Cerebellar nuclear complex (tissue), 1 donor: ENCODE measurements at places on chromosomes 11 and 22.
A peak's percentile ranks its signal among the peaks of the same experiment; 100 is the strongest.

DNA sequence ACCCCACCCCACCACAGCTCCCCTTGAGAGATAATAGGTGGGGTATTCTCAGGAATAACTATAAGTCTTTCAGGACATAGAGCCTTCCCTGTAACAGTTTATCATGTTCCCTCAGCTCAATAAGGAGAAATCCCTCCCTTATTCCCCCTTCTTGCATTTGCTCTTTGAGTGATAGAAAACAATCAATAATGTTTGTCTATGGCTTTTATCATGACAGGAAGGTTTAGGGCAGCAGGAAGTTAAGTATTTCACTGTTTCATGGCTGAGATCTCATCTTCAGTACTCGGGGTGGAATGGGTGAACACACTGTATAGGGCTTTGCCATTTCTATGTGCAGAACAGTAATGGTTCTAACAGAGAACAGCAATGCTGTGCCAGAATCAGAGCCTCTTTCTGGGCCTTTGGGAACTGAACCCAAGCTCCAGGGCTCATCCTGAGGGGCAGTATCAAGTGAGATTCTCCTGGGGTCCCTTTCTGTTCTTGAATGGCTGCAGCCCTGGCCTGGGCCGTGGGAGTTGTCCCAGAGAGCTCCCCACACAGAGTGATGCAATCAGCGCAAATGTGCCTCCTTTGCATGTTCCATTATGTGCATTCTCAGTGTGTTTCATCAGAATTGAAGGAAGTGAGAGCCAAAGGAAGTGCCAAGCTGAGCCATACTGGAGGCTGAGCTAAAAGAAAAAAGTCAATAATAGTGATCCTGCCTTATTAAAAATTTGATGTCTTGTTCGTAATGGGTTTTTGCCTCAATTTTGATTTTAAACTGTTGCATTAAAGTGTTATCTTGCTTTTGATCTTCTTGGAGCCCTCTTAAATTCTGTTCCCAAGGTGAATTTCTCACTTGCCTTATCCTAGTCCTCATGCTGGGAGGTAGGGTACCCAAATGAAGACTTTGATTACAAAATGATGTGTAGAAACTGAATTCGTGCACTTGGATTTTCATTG is 2.9 kb upstream of the CYP2R1 start:
- DNase-seq = no peak

DNA sequence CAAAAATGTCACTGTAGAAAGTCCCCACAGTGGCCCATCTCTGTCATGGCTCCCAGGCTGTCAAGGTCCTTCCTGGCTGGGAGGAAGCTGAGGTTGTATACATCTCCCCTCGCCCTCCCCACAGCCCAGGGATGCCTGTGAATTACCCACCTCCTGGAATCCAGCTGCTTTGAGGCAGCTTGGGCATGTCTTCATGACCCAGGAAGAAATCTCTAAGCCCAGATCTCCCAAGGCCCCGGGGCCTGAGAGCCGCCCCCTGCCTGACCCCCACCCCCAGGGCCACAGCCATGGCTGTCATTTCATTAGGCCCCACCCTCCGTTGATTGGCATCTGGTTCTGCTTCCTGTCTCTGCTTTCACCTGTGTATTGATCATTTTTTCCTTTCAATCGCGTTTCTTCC is 207.5 kb downstream of the TBC1D22A start:
- no peak for DNase-seq

DNA sequence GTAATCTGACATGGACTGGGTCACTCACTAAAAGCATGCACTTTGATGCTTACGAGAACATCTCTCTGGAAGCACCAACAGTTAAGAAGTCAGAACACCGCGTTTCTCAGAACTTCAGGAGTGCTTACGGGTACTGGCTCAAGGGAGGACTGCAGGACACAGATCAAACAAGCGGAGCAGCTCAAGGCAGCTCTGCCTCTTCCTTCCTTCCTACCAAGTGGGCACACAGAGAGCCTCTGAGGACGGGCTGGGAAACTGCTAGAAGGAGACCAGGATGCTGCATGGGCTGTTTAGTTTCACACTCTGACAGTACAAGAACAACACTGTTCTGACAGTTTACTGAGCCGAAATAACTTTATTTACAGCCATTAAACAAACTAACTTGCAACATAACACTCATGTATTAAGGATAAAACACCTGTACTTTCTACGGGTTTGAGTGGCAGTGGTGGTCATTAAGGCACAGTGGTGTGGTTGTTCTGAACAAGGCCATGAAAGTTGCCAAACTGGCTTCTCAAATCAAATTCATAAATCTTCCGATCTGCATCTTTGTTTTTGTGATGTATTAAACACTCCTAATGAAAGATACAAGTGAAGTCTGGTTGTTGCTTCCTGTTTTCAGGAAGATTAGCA is 37.5 kb downstream of the ARFGAP3 start:
- DNase-seq = no peak

- DNase-seq = peak; percentile 84
Observed at GRCh38 chr11:123509737-123510578, 79.9 kb downstream of the GRAMD1B start.

- no peak for DNase-seq
Observed at GRCh38 chr11:104410336-104410735, 246.4 kb upstream of the PDGFD start.

GRCh38 chr11:64754124-64754918 is 5.5 kb downstream of the PYGM start:
- DNase-seq = no peak

DNA sequence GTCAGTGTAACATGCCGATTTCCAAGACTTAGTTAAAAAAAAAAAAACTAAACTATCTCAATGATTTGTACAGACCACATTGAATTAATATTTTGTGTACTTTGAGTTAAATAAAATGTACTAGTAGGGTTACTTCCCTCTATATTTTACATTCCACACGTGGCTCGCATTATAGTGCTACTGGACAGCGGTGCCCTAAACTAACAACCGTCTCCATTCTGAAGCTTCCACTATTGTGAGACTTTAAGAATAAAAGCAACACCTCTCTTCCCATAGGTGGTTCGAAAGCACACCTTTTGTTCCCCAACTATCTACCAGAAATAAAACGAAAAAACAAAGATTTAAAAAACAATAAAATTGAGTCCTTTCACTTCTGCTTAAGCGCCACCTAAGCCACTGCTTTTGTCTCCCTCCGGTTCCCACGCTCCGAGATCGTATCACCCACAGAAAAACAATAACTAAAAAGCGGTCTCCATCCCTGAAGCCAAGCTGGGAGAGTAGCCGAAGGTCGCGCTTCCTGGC is 380 bp upstream of the TTC17 start:
- no peak for DNase-seq

GRCh38 chr22:24695060-24695459 is 79.5 kb downstream of the PIWIL3 start:
- no peak for DNase-seq

DNA sequence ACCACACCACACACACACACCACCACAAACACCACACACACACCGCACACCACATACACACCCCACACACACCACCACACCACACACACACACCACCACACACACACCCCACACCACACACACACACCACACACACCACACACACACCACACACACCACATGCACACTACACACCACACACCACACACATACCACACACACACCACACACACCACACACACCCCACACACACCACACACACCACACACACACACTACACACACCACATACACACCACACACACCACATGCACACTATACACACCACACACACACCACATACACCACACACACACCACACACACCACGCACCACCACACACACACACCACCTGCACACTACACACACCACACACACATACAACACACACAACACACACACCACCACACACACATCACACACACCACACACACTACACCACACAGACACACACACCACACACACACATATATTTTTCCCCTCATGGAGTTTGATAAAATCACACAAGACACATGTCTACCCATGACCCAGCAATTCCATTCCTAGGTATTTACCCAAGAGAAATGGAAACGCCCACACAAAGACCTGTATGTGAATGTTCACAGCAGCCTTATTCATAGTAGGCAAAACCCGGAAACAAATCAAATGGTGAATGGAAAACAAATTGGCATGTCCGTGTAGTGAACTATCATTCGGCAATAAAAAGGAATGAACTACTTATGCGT is 14.3 kb downstream of the CD5 start:
- DNase-seq = no peak

DNA sequence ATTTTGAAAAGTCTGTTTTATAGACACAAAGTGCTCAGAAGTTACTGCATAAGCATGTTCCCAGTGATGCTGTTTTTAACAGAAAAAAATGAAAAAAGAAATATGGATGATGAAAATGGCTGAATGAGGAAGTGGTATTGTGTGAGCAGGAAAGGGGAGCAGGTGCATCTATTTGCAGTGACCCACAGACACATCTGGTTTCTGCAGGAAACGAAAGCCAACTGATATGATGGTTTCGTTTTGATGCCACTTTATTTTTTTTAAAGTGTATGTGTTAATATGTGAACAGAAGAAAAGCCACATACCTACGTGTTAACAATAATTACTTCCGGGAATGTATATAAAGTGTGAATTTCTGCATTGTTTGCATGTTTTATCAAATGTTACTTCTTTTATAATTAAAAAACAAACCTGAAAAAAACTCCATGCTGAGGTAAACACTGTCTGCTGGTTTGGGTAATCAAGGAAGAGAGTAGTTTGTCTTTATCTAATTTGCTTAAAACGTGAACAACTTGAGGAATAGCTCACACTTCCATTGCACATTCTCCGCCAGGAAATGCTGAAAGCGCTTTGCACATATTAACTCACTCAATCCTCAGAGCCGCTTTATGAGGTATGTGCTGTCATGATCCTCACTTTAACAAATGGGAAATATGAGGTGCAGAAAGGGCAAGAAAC is 1335.9 kb downstream of the TBC1D22A start:
- DNase-seq = no peak

DNA sequence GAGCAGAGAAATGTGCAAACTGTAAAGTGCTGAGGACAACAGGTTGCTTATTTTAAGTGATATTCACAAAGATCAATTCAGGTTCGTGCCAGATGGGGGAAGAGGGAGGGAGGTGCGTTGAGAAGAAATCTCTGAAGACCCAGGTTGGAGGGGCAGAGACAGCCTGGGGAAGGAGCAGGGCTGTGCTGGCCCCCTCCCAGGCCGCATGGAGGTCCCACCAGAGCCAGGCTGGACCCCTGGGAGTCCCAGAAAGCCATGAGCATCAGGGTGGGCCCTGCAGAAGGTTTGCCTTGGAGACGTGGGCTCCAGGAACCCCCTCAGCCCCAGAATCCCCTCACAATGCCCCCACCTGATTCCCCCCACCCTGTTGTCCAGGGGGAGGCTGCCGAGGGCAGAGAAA is 47.4 kb downstream of the IGLL1 start:
- DNase-seq = no peak

GRCh38 chr11:37505406-37505805 is 907.4 kb upstream of the RAG2 start:
- DNase-seq = no peak

DNA sequence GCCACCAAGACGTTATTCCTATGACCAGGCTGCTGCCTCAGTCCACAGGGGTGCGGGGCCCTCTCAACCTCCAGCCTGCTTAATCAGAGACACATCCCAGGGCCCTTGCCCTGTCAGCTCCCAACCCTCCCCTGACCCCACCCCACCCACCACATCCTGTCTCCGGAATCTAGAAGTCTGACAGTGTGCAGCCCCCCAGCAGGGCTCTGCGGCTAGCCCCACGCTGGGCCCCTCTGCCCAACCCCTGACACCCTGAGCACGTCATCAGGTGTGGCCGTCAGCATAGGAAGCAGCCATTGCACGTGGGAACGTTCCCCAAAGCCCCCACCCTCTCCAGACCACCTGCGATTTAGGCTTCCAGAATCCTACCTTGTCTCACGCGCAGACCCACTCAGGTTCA is 34.3 kb upstream of the IGSF9B start:
- DNase-seq = no peak

- DNase-seq = no peak
Observed at GRCh38 chr11:79220171-79220570, 220.7 kb downstream of the TENM4 start.

DNA sequence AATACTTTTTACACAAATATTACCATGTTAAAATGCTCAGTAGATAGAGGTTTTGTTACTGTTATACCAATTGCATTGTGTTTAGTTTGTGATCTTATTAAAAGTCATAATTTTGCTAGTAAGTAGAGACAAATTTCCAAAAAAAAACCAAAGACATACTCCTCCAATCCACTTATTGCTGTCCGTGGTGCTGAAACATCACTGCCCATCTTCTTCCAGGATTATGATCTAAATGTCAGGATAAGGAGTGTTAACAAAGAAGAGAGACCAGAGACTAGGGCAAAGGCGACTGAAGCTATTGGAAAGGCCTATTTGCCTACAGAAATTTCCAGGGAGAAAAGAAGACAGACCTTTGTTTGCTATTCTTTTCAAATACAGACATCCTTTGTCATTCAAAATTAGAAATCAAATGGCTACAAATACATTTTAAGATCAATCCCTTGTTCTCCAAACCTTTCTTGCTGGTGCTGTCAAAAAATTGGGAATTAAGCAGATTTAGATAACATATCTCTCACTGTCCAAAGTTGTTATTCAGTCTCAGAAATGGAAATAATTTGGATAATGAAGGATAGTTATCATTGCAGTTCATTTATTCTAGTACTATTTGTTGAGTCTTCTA is 199.7 kb downstream of the C11orf91 start:
- no peak for DNase-seq

DNA sequence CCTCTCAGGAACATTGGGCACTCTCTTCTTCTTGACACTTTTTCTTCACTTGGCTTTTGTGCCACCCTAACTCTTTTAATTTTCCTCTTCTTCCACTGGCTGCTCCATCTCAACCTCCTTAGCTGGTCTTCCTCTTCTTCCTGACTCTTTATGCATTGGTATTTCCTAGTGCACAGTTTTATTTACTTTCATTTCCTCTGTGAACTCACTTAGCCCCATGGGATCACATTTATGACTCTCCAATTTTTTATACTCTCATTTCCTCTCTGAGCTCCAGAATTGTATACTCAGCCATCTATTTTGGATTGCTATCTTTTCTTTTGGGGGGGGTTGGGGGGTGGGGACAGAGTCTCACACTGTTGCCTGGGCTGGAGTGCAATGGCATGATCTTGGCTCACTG is 38.5 kb upstream of the LARGE1 start:
- no peak for DNase-seq

DNA sequence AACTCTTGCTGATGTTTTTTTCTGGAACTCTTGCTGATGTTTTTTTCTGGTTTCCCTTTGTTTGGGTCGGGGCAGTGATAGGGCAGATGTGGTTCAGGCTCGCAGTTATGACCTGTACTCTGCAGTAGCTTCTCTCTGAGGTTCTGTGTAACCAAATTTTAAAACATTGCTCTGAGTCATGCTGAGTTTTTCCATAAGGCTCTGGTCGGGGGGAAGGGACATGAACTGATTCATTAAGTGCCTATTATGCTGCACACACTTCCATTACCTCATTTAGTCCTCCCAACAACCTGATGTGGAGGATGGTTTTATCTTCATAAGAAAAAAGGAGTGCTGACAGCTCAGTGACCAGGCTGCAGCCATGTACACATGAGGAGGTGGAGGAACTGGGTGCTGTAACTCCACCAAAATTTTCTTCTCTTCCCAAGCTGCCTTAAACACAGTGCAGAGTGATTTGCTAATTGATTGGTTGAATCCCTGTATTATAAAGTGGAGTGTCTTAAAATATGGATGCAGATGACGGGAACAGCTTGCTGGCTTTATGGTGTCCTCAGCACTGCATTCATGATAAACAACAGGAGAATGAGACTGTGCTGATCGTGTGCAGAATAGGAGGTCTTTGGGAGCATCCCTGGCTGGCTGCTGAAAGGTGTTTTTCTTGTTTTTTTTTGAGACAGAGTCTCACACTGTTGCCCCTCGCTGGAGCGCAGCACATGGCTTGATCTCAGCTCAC is 19.1 kb downstream of the TNRC6B start:
- DNase-seq = no peak

GRCh38 chr22:32570501-32570900 is 95.9 kb downstream of the FBXO7 start:
- DNase-seq = no peak

GRCh38 chr11:76799066-76799804 is 16.1 kb downstream of the TSKU start:
- DNase-seq = peak; percentile 8
